ENCODE measurements at places on chromosomes 3 and 15.

- DNase-seq: no peak
These were observed 291.3 kb upstream of the TRIM42 start for GRCh38 chr3:140386357-140387100.

- DNase-seq: no peak
These were observed 4.0 kb downstream of the NEDD4 start for GRCh38 chr15:55989383-55989782.

DNA sequence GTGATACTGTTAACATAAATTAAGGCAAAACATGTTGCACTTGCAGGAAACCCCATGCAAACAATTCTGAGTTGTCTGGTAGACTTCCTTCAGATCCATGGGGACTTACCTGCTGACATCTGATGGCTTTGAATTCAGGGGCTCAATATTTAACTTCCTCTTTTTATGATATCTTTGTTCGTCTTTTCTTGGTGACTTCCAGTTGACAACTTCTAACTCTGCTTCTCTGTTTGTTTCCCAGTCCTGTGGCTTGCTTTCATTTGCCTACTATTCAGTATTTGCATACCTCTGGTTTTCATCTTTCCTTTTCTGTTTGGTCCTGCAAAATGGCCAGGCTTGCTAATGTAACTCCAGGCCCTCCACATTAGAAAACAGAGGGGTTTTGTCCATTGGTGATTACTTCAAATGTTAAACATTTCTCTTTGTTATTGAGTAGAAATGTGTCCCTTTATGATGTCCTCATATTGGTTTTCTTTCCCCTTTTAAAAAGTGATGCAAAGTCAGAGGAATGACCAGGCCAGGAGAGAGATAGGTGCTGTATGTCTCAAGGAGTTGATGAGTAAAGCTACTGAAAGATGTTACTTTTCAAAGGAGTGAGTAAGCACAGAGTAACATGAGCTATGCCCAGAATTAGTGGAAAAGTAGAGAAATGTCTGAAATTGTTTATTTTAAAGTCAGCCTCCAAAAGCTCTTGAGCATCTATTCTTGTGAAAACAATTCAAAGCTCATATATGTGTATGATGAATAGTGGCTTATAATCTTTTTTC, 335.9 kb downstream of the LPP start:
- DNase-seq: no peak

DNA sequence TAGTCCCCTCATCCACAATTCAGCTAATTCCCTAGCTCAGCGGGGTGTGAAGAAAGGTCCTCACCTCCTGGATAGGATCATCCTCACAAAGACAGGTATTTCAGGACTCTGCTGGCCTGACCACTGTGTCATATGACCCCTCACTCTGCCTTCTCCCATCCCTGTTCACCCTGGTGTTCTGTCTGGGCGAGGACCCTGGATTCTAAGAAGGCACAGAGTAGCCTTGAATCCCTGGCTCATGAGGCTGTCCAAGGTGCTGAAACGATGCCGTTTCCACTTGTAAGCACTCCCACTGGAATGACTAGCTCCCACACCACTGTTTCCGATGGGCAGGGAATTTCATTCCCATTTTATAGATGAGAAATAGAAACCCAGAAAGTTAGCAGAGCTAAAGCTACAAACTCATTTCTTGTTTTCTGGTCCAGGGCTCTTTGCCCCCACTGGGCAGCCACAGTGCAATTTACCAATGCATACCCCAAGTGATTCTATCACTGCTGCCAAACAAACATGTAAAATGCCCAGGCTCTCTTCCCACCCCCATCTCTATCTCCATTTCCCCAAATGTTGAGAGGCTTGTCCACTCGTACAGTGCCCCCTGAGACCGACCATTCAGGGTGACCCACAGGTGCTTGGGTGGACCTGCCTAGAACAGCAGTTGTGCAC, 83.2 kb downstream of the RAB11A start:
- DNase-seq: peak; percentile 7

GRCh38 chr3:105845488-105845887, 23.3 kb downstream of the CBLB start:
- no peak for DNase-seq

- DNase-seq: no peak
These were observed 680.1 kb downstream of the EPHA3 start for GRCh38 chr3:89787485-89787884.

GRCh38 chr3:38545550-38545949, 49.4 kb downstream of the EXOG start:
- no peak for DNase-seq

GRCh38 chr3:73729969-73730440, 105.3 kb upstream of the PDZRN3 start:
- no peak for DNase-seq

GRCh38 chr3:34947834-34948233, 691.5 kb upstream of the ARPP21 start:
- DNase-seq: no peak

GRCh38 chr15:67193223-67193990, 61.1 kb downstream of the AAGAB start:
- DNase-seq: no peak

- DNase-seq: no peak
These were observed 80.6 kb downstream of the MEIS2 start for GRCh38 chr15:37019479-37020433.

DNA sequence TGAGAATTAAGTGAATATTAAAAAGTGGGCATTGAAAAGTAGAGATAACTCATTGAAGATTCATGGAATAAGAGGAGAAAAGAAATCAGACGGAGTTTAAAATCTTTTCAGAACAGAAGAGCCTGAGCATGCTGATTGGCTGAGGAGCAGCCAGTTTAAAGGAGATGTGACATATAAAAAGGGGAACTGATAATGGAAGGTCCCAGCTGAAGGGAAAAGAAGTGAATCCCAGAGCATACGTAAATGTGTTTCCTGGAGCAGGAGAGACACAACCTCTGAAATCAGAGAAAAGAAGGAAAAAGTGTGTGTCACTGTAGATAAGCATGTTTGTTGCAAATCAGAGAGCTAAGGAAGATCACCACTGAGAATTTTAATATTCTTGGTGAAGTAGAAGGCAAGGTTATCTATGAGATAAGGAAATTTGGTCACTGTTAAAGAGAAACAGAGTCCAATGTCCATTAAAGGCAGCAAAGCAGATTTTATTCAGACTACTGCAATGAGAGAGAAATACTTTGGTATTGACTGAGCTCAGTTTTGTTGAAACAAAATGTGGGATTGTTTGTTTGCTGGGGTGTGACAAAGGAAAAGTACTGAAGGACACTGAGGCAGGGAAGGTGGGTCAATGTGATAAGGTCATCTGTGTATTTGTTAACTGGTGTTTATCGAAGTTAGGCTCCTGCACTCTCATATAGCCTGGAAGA, 84.6 kb upstream of the WDR72 start:
- DNase-seq: no peak

GRCh38 chr3:14513566-14514322, 26.4 kb downstream of the GRIP2 start:
- no peak for DNase-seq

DNA sequence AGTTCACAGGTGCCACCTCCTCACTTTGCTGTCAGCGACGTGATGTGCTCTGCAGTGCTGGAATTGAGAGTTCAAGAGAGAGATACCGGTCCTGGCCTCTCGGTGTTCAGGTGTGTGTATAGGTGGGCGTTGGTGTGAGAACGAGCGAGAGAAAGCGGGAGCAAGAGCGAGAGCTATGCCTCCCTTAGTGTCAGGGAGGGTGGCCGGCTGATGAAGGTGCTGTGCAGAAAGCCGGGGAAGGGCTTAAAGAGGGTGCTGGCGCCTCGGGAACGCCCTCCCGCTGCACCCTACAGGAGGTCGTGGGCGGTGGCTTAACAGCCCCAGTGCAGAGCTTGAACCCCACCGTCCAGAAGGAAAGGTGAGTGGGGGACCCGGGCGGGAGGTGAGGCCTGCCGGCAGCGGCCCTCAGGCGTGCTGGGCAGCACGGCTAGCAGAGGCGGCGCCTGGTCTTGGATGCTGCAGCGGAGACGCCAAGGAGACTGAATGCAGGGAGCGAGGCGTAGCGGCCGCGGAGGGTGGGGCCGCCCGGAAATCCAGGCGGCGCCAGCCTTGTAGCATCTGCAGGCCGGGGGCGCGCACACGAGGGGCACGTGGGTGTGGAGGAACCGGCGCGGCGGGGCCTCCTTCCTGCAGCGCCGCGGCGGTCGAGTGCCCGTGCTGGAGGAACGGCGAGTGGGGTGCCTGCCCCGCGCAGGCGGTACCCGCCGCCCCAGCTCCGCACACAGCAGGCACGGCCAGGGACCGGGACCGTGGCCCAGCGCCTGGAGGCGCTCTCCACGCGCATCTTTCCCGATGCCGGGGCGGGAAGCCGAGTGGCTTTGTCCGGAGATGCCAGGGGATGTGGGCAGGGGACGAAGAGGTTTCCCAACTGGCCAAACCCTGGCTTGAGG, 246.8 kb upstream of the TOPAZ1 start:
- peak; percentile 23 for DNase-seq

- no peak for DNase-seq
These were observed 91.5 kb upstream of the FAM174B start for GRCh38 chr15:92747047-92747446.

- DNase-seq: no peak
These were observed 42.2 kb downstream of the MUC4 start for GRCh38 chr3:195769551-195769950.

All from suppressor macrophage treated with lipopolysaccharide for 4 hours (primary cell).